ENCODE measurements at places on chromosomes 7 and 10.

DNA sequence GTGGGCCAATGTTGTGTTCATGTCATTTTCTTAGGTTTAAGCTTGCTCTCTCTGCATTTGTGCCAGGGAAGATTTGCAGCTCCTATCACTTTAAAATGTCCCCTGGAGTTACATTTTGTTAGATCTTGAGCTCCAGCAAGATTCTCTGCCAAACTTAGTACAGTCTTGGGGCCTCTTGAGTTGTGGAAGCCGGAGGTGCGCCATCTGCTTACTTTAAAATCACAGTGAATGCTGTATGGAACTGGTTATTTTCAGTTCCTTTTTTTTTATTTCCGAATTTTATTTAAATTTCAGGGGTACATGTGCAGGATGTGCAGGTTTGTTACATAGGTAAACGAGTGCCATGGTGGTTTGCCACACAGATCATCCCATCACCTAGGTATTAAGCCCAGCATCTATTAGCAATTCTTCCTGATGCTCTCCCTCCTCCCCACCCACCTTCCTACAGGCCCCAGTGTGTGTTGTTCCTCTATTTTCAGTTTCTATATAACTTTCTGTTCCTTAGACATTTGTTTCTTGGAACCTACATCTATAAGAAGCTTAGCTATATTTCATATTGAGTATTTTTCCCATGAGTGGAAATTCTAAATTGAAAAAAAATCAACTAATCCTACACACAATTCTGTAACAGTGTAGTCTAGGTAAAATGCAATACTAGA lies 114.4 kb upstream of the CREB5 start:
- DNase-seq, result no peak

- no peak for DNase-seq
Measured at GRCh38 chr7:86326847-86327246, 316.9 kb upstream of the GRM3 start.

- no peak for DNase-seq
Measured at GRCh38 chr10:25029519-25029918, 13.1 kb downstream of the THNSL1 start.

DNA sequence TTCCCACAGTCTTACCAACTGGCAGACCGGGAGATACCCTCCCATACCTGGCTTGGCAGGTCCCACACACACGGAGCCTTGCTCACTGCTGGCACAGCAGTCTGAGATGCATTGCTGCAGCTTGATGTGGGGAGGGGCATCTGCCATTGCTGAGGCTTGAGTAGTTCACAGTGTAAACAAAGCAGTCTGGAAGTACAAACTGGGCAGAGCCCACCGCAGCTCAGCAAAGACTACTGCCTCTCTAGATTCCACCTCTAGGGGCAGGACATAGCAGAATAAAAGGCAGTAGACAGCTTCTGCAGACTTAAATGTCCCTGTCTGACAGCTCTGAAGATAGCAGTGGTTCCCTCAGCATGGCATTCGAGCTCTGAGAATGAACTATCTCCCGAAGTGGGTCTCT lies 69.6 kb upstream of the RELN start:
- no peak for DNase-seq

DNA sequence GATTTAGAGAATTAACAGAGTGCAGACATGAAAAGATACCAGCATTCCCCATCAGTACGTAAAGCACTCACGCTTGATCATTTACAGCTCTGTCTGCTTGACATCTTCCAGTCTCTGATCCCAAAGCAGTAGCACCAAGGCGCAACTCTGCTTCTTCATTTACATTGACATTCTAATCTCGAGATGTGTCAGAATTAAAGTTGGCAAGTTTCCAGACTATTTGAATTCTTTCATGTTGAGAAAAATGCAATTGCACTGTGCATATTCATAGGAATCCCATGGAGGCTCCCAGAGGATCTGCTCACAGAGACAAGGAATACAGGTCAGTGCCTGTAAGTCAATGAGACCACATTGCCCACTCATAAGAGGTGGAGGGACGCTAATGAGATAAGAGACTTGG lies 183.9 kb downstream of the LRRN3 start:
- no peak for DNase-seq

DNA sequence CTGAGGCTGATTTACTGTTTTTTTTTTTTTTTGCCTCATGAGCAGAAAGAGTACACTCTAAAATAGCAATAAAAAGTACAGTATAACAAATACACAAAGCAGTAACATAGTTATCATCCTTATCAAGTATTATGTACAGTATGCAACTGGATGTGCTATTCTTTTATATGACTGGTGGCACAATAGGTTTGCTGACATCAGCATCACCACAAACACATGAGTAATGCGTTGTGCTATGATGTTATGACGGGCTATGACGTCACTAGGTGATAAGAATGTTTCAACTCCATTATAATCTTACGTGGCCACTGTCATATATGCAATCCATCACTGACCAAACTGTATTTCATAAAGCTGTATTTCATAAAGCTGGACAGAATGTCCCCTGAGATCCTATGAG lies 189.2 kb upstream of the GLI3 start:
- DNase-seq, result no peak

GRCh38 chr7:1005303-1005702 lies 22.3 kb downstream of the CYP2W1 start:
- no peak for DNase-seq

GRCh38 chr7:30977896-30978564 lies 14.3 kb downstream of the GHRHR start:
- no peak for DNase-seq

GRCh38 chr10:31823358-31823757 lies 105.3 kb downstream of the ARHGAP12 start:
- no peak for DNase-seq

- no peak for DNase-seq
Measured at GRCh38 chr10:90148116-90148855, 446.9 kb downstream of the KIF20B start.

- DNase-seq, result no peak
Measured at GRCh38 chr10:4825456-4825867, 545 bp upstream of the AKR1E2 start.

- no peak for DNase-seq
Measured at GRCh38 chr7:85078181-85078580, 108.7 kb downstream of the SEMA3D start.

GRCh38 chr7:159121068-159121467 lies 23.6 kb downstream of the VIPR2 start:
- DNase-seq, result no peak

- no peak for DNase-seq
Measured at GRCh38 chr7:66348531-66348930, 143.4 kb downstream of the TPST1 start.

- no peak for DNase-seq
Measured at GRCh38 chr10:69492746-69493462, 41.6 kb downstream of the TSPAN15 start.

- peak; percentile 35 for DNase-seq
Measured at GRCh38 chr10:104274762-104275721, 6.1 kb downstream of the GSTO2 start.

GRCh38 chr10:94358480-94358879 lies 4.3 kb downstream of the NOC3L start:
- DNase-seq, result no peak

- no peak for DNase-seq
Measured at GRCh38 chr7:108561047-108561619, 8.4 kb downstream of the THAP5 start.

GRCh38 chr7:27704422-27705199 lies 35.4 kb upstream of the TAX1BP1 start:
- DNase-seq, result no peak

DNA sequence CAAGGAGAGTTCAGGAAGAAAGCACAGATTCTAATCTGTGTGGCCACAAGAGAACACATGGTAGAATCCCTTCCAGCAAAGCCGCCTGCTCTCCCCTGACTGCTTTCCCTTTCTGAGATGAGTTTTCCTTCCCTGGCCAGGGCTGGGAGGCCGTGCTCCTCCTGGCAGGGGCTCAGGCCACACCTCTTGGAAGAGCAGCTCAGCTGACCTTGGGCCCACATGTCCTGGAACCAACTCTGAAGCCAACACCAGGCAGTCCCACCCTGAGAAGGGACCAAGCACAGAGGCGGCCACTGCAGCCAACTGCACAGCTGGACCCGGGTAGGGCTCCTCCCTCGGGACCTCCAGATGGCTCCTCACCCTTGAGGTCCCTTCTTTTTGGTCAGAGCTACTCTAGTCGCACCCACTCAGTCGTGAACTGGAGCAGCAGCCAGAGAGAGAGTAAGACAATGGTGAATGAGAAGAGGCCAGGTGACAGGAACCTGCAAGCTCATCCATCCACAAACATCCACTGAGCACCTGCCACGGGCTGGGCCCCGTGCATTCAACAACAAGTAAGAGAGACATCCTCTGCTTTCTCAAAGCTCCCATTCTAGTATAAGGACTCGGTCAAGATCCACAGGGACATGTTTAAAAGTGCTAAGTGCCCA lies 40.3 kb downstream of the FAM53B start:
- DNase-seq, result no peak

DNA sequence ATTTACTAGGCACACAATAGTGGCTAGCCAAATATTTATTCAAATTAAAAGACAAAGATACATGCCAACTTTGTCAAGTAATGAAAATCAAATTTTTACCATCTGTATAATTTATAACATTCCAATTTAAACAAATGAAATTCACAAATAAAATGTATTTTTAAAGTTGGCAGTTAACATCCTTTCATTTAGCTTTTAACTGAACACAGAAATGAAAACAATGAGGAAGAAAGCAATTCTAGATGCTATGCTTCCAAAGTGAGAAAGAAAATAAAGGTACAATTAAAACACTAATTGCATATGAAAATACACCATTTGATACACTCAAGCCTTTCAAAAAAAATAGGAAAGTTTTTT lies 123.1 kb downstream of the MPP7 start:
- no peak for DNase-seq

DNA sequence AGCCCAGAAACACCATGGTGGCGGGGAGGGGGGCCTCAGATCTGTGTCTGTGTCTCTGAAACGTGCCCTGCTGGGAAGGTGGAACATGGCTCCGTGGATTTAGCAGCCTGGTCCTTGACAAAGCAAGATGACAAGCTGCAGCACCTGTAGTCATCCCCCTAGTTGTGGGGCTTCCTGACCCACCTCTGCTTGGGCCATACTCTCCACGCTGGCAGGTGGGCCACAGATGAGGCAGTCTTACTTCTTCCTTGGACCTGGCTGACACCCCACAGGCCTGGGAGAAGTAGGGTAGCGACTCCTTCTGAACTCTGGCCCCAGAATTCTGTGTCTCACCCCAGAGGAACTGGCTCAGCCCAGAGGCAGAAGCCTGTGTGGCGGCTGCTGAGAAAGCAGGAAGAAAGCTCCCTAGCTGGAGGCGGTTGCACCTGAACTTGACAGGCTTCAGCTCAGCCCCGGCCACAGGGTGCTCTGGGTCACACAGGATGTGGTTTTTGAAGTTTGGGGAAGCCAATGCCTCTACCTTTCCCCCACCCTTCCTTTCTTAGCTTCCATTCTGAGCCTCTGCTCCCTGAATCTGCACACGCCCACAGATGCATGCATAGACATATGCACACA lies 113.9 kb downstream of the ABLIM1 start:
- peak; percentile 35 for DNase-seq

- no peak for DNase-seq
Measured at GRCh38 chr10:17923728-17924127, 28.0 kb upstream of the SLC39A12 start.

DNA sequence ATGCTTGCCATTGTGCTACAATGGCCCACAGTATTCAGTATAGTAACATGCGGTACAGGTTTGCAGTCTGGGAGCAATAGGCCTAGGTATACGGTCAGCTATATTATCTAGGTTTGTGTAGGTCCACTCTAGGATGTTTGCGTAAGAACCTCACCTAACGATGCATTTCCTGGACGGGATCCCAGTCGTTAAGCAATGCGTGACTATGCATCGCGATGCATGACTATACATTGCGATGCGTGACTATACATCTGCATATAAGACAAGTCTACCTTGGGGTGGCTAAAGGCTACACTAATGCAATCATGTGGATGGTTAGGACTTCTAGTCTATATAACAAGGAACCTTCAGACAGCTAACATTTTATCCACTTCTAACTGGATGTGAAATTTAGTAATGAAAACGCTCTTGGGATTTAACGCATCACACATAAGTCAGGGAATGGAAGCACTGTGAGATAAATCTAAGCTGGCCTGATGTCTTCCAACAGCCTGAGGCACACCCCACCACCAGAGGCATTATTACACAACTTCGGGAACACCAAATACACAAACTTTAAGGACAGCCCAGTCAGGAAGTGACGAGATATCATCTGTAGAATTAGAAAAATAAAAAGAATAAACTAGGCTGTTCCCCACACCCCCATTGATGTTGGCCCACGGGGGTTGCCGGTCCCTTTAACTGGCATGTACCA lies 9.2 kb downstream of the GNA12 start:
- no peak for DNase-seq

DNA sequence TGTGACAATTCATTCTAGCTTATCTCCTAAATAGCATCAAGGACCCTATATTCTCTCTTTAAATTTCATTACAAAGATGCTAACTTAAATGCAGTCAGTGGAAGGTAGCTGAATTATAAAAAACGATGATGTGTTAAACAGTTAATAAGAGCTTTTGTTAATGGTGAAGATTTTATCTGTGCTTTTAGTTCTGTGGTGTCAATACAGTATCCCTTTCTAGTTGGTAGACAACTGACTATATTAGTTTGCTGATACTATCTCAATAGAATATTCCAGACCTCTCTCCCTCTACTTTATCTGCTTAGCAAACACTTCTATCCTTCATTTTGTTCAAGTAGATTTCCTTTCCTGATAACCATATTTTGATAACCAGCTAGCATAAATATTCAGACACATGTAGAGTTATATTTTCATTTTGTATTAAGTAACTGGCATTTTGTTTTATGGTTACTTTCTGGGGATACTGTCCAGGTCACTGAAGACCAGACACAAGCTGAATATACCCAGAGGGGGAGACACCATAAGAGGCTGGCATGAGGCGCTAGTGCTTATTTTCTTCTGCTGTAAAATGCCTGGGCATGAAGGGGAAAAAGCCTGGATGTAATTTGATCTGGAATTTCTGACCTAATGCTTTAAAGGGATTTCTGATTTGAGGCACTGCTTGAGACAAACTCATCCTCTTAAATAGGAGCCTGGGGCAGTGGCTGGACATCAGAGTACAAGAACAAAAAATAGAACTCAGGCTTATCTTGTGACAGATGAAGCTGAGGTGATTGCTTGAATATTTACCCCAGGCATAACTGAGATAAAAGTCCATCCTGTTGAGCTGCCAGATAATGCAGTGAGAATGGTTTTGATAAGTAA lies 197.5 kb downstream of the MALRD1 start:
- DNase-seq, result no peak

DNA sequence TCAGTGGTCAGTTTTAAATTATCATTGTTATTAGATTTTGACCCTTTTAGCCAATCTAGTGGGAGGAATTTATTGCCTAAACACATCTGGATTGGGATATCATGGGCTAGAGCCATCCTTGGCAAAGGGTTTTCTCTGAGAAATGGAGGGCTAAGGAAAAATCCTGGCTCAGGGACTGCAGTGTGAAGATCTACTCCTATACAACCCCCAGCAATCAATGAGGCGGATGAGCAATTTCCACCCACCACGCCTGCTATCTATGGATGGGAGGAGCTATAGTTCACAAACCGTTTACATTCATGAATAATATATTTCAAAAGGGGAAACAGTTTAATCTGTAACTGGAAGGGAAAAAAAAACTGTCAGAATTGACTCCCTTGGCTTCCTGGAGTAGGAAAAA lies 2.7 kb downstream of the CAV1 start:
- DNase-seq, result no peak
